ENCODE measurements at places on chromosomes 2 and 18.
A peak's percentile ranks its signal among the peaks of the same experiment; 100 is the strongest.

DNA sequence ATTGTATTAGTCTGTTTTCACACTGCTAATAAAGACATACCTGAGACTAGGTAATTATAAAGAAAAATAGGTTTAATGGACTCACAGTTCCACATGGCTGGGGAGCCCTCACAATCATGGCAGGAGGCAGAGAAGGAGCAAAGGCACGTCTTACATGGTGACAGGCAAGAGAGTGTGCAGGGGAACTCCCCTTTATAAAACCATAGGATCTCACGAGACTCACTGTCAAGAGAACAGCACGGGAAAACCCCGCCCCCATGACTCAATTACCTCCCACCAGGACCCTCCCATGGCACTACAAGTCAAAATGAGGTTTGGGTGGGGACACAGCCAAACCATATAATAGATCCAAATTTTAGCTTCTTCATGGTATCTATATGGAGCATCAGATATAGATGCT is 69.6 kb upstream of the TMEM87B start:
- DNase-seq: no peak

GRCh38 chr2:105768961-105769452 is 24.3 kb downstream of the NCK2 start:
- DNase-seq: no peak

- no peak for DNase-seq
These were observed 43.8 kb upstream of the KCNE4 start for GRCh38 chr2:223008162-223008561.

DNA sequence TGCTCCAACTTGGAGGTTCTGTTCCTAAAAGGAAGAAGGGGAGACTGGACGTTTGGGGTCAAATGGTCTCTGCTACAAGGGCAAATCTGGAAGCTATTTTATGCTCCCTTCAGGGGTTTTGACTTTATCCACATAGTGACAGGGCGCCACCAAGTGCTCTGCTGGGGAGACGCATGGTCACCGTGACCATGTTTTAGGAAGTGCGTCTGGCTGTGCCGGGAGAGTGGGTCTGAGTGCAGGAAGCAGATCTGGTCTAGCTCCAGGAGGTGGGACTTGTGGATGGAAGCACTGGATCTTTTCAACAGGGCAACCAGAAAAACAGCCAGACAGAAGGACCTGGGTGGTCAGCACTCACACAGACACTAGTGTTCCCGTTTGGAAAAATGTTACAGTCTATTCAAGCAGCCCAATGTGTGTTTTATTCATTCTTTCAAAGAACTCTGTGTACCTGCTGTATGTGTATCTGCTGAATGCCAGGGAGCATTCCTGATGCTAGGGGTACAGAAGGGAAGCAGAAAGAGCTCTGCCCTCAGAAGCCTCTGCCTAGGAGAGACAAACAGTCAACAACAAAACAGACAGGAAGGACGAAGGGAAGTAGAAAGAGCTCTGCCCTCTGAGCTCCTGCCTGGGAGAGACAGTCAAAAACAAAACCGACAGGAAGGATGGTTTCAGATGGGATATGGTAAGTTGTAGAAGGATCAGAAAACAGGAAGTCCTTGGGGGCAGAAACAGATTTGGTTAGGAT is 14.3 kb downstream of the IMPA2 start:
- DNase-seq: peak; percentile 54

DNA sequence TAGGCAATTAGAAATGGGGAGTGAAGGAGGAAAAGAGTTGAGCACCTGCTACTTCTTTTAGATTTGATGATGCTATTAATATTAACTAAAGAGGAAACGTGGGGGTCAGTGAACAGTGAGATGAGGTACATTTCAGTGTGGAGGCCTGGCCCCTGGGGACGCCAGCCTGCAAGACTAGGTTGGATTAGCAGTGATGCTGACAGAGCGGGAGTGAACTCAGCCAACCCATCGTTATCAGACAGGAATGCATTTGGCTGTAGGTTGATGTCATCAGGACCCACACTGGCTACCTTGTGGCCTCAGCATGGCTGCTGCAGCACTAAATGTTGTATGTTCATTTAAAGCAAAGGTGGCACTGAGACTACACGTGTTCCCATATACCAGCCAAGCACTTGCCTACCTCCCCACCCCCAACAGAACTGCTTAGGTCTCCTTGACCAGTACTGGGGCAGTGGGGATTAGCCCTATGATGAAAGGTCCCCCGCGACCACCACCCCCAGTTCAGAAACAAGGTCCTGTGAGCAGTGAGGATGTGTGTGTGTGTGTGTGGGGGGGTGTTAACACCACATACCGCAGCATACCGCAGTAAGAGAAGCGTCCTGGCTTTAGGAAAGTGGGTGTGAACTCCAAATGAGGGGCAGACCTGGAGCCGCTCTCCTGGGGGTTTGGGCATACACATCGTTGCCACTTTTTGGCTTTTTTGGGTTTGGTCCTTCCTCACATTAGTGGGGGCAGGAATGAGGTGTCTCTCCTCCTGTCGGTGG is 26.0 kb downstream of the DGKD start:
- no peak for DNase-seq

- DNase-seq: no peak
These were observed 14.0 kb downstream of the TYMS start for GRCh38 chr18:671405-671804.

- DNase-seq: peak; percentile 57
These were observed 234.4 kb downstream of the LPIN1 start for GRCh38 chr2:11980809-11981208.

DNA sequence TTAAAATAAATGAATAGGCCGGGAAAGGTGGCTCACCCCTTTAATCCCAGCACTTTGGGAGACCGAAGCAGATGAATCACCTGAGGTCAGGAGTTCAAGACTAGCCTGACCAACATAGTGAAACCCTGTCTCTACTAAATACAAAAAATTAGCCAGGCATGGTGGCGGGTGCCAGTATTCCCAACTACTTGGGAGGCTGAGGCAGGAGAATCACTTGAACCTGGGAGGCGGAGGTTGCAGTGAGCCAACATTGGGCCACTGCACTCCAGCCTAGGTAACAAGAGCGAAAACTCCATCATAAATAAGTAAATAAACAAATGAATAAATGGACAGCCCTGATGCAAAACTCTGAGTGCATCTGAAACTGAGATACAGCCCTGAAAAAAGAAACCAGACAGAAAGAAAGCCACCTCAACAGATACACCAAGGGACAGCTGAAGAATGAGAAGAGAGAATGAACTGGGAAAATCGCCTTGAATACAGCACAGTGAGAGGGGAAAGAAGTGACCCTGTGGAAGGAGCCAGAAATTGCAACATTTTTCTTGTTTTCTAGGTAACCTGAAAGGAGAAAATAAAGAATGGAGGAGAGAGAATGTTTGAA is 64.4 kb downstream of the TRABD2A start:
- DNase-seq: no peak

GRCh38 chr2:203820969-203821368 is 46.6 kb upstream of the CTLA4 start:
- no peak for DNase-seq

- peak; percentile 92 for DNase-seq
These were observed 7.1 kb downstream of the DSG1 start for GRCh38 chr18:31325051-31325450.

GRCh38 chr18:75088622-75089211 is 120.2 kb downstream of the PTGR3 start:
- DNase-seq: no peak

- no peak for DNase-seq
These were observed 1363.9 kb upstream of the CRIM1 start for GRCh38 chr2:34991508-34992274.

GRCh38 chr2:4139731-4140130 is 436.4 kb downstream of the DCDC2C start:
- DNase-seq: no peak
